Amniotic stem cell (primary cell): ENCODE measurements at places on chromosomes 5 and 9.

DNA sequence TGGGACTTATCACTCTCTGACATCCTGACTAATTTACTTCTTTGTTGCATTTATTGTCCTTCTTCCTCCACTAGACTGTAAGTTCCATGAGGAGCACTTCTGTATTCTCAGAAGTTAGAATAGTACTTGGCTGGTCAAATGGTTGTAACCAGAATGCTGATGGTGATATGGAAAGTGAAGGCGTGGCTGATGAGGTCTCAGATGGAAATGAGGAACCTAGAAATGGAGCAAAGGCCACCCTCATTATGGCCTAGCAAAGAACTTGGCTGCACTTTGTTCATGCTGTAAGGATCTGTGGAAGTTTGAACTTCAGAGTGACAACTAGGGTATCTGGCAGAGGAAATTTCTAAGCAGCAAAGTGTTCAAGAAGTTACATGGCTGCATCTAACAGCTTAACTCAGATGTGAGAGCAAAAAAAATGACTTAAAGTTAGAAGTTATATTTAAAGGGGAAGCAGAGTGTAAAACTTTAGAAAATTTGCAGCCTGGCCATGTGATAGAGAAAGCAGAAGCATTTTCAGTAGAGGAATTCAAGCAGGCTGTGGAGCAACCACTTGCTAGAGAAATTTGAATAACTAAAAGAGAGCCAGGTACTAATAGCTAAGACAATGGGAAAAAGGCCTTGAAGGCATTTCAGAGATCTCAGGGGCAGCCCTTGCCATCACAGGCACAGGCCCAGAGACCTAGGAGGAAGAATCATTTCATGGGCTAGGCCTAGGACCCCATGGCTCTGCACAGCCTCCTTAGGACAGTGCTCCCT lies 14.9 kb upstream of the SLC22A5 start:
- no peak for DNase-seq

GRCh38 chr5:82275216-82275664 lies 2.9 kb downstream of the RPS23 start:
- no peak for DNase-seq

DNA sequence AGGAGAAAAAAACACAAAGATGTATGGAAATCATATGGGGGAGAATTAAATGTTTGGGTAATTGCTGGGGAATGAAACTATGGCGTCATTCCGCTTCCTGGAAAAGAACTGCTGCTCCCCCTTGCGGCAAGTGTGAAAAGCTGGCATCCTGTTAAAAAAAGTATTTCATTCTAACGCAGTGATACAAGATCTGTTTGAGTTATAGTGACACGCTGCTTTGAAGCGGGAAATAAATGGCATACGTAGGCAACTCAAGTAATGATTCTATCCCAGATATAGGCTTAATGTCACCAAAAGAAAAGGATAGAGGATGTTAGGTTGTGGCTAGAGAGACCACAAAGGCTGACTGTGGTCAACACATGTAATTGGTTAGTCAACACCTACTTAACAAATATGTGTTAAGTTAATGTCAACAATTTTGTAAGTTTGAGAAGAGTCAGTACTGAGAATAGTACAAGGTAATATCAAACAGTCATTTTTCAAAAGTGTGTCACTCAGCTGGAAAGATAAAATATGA lies 70.2 kb upstream of the ALDH1A1 start:
- no peak for DNase-seq

DNA sequence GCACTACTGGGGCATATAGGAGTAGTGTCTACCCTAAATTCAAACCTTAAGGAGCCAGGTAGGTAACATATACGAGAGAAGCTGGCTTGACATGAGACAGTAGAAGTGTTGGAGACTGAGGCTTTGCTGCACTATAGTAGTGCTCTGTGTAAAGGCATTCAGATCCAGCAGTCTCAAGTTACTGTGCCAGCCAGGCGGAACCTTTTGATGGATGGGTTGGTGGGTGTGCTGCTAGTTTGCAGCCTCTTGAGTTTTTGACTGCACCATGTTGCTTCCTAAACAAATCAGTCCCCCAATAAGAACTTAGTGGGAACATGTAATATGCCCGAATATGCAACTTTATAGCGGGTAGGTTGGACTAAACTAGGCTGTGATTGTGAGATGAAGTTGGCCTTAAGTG lies 1.5 kb downstream of the CLTA start:
- no peak for DNase-seq
